ENCODE measurements at places on chromosomes 5 and 9.

- peak; percentile 87 for DNase-seq
Measured at GRCh38 chr5:88680253-88681132, 202.5 kb downstream of the MEF2C start.

DNA sequence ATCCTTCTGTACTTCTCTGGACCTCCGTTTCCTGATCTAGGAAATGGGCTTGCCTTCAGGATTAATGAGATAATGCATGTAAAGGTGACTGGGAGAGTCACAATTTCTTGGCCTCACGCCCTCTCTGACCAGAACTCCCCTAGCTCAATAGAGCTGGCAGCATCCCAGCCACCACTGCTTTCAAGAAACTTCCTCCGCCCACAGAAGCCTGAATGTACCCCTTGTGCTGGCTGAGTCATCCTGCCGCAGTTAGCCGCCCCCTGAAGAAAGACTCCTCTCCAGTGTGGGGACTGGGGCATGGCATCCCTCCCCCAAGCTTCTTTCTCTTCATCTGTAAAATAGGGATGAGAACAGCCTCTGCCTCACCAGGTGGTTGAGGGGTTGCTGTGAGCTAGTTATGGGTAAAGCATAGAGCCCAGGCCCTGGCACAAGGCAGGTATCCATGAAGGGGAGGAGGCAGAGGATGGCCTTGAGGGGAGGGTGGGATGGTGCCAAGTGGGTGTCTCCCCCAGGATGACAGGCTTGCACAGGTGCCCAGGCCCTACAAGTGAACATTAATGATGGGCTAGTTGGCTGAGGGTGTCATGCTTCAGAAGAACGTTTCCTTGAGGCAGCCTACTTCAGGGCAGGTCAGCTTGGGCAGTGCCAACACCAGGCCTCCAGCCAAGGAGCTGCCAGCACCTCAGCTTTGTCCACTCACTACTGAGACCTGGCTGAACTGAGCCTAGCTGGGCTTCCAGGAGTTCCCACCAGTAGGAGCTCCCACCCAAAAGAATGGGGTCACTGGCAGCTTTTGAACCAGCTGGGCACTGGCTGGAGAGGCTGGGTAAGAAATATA, 3.4 kb downstream of the PDLIM4 start:
- DNase-seq, result peak; percentile 75

DNA sequence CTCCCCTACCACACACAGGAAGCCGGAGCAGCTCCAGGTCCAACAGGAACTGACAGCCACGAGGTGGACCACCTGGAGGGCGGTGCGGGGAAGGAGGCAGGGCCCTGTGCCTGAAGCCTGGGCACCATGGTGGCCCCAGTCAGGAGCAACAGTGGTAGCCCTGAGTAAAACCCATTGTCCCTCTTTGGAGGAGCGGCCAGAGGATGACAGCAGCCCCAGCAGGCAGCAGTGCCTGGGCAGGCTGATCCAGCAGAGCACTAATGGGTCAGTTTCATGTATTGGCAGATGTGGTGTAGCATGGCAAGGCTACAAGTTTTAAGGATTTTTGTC, 47.7 kb upstream of the GARNL3 start:
- no peak for DNase-seq

DNA sequence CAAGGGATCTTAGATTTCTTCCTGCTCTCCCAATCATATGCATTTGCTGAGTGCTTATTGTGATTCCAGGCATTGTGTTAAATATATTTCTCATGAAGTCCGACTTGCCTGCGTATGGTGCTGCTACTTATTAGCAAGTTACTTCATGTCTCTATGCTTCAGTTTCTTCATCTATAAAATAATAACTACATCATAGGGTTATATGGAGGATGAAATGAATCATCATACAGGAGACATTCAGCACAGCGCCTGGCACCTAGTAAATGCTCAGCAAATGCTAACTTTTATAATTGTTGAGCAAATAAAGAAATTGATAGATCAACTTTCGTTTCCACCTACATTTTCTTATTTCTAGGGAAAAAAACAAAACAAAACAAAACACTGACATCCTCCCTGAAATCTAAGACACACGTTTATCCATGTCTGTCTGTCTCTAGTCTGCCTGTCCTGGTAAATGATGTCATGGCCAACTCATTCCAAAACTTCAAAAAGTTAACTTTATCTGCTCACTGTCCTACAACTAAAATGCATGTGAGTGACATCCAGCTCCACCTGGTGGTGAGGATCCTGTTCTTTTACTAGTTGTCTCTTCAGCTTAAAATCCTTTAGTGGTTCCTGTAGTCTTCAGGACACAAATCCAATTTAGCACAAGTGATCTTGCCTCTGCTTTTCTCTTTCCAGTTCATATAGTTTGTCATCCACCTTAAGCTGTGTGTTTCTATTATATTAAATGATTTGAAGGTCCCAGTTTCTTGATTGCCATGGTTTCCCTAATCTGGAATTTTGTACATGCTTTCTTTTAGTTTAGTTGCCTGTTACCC, 27.7 kb downstream of the PPP3R2 start:
- no peak for DNase-seq

GRCh38 chr9:17816431-17817027, 237.7 kb downstream of the SH3GL2 start:
- no peak for DNase-seq

DNA sequence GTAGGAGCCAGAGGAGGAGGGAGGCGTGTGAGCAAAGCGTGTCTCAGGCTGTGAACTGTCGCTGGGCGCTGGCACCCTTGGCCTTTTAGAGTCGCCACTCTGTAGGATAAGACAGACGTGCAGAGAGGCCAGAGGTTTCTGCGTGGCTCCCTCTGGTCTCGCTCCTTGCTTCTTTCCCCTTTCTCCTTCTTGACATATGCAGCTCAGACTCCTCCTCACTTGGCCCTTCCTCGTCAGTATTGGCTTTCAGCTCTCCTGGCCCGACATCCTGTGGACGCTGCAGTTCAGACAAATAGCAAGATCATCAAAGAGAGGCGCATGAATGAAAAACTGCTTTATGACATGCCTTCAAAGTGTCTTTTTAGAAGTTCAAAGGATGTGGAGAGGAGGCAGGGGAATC, 116.8 kb upstream of the SPRY4 start:
- no peak for DNase-seq

DNA sequence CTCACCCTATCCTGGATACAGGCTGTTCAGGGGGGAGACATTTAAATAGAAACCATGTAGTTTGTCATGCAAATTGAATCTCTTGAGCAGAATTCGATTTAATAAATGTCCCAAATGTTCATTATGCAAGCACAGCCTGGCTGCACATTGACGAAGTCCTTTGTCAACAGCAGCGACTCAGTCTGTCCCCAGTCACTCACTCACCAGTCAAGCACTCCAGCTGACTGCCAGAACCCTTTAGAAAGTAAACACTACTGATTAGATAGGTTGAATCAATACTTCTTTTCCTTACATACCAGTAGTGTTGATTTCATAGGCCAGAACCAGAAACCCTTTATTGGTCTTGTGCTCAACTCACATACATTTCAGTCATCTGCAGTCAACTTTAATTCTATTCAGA, 27.5 kb downstream of the CDH6 start:
- no peak for DNase-seq

GRCh38 chr5:114524221-114524620, 162.4 kb downstream of the KCNN2 start:
- no peak for DNase-seq

DNA sequence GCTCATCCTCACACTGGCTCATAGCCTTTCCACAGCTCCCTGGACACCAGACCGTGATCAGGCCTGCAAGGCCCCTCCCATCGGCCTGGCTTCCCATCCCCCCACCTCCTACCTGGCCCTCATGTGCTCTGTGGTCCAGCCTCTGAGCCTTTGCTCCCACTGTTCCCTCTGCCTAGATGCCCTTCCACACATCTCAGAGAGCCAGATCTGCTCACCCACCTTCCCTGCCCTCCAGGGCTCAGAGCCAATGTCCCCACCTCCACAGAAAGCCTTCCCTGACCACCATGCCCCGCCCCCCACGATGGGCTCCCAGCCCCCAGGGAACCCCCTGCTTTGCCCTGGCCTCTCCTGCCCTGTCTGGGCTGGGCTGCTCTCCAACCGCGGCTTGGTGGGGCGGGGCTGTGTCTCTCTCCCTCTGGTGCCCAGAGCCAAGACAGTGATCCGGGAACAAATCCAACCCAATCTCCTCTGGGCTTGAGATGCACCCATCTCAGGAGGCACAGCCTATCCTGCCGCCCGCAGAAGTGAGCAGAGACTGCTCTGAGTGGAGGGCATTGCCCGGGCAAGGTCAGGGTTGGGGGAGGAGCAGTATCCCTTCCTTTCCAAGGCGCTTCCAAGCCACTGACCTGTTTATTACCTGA, 1.6 kb downstream of the NINJ1 start:
- no peak for DNase-seq

DNA sequence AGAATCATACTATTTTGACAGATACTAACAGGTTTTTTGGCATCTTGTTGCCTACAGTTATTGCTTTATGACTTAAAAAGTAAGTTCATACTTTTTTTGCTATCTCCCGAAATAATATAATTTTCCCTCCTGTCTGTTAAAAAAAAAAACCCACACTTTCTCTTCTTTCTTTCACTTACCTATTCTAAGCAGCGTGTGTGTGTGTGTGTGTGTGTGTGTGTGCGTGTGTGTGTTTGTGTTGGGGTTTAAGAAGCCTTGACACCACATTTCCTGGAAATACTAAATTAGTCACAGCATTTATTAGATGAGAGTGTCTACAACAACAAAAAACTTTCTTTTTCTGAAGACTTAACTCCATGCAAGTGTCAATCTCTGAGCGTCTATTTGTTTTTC, 12.4 kb downstream of the TNFAIP8 start:
- peak; percentile 55 for DNase-seq

GRCh38 chr5:2565147-2565546, 186.3 kb downstream of the IRX2 start:
- DNase-seq, result no peak

Data from activated T-cell treated with anti-CD3 and anti-CD28 coated beads, Interleukin-2, amount 50 U/mL, for 48 hours (primary cell).